Stimulated activated CD8-positive, alpha-beta memory T cell treated with anti-CD3 and anti-CD28 coated beads, Interleukin-7, amount 100 ng/mL, for 1 hour (primary cell): ENCODE measurements at places on chromosomes 11 and 22.

DNA sequence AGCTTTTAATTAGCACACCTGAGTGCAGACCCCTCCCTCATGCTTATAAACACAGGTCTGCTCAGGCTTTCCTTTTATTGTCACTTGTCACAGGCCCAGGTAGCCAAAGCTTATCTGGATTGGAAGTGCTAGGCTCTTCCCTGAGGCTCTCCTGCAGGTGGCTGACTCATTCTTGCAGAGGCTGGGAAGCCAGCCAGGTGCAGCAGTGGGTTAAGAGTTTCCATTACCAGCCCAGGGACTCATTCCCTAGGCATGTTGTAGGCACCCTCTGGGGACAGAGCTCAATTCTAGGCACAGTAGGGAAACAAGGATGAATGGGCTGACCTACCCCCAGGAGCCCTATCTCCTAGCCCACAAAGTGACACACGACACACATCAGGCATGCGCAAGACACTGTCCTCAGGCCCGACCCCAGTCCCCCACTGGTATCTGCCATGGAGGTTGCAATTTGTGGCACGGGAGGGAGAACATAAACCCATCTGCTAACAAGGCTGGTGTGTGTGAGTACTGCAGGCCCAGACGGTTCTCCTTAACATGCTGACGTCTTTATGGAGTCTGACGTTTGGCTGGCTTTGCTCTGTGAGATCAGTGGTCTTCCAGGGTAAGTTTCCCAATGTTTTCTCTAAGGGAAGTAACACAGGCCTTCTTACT, 94.2 kb downstream of the ABTB2 start:
- no peak for DNase-seq

GRCh38 chr11:15750535-15751308, 605.6 kb downstream of the SOX6 start:
- no peak for DNase-seq

- no peak for DNase-seq
Measured at GRCh38 chr11:130578738-130579368, 130.4 kb downstream of the ADAMTS15 start.

GRCh38 chr11:120024046-120024445, 113.9 kb downstream of the TRIM29 start:
- DNase-seq = no peak

DNA sequence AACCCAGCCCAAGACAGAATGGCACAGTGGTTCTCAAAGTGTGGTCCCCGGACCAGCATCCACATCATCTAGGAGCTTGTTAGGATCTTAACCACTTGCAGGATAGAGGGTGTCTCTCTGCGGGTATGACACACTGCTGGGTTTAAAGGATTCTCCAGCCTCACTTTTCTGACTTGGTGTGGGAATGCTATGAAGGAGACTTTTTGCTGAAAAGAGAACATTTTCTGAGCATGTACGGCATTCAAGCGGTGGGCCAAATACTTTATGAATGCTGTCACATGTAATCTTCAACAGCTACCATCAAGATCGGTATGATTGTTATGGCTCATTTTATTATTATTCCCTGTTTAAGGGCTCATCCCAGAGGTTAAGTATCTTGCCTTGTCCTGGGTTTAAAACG, 1.8 kb upstream of the CD82 start:
- no peak for DNase-seq

DNA sequence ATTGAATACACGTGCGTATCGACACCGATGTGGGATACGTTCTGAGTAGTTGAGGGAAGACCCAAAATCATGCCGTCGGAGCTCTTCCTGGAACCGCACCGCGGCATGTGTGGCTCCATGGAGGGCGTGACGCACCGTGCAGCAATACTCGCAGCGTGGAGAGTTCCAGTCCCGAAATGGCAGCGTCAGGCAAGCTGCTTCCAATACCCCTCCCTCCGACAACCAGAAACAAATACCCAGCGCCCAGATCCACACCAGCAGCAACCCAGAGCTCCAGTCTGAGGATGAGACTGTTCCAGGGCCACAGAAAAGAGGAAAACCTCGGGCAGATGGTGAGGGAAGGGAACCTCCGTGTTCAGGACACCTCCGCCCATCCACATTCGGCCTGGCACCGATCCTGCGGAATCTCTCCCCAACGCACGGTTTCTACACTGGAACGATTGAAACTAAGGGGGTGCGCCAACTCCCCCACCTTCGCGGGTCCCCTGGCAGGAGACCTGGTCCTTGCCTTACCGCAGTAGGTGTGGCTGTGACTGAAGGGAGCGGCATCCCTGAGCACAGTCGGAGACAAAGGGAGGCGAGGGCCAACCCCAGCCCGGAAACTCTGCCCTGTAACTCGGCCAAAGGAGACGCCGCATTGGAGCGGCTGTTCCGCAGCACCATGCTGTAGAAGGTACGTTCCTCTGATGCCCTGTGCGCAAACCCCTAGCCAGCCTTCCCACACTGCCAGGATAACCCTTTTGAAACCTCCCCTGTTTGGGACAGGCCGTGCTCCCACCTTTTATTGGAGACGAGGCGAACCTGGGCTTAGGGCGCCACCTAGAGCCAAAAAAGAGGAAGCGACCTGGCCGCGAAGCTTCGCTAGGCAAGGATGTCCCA, 28.2 kb downstream of the DBX1 start:
- no peak for DNase-seq

DNA sequence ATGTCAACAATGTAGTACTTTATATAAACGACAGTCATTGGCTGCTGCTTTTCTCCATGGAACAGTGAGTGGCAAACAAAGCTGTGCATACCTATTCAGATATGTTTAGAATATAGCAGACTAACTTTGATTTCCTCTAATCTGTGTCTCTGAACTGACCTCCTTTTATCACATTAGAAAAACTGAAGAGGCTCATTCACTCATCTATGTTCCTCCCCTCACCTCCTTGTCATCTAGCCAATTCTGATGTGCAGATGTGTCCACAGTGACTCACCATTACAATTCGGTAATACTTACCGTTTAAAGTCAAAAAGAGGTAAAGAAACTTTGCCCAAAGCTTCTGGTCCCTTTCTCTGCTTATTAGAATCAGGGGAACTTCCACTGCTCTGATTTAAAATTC, 51.5 kb upstream of the RPS13 start:
- DNase-seq = no peak

DNA sequence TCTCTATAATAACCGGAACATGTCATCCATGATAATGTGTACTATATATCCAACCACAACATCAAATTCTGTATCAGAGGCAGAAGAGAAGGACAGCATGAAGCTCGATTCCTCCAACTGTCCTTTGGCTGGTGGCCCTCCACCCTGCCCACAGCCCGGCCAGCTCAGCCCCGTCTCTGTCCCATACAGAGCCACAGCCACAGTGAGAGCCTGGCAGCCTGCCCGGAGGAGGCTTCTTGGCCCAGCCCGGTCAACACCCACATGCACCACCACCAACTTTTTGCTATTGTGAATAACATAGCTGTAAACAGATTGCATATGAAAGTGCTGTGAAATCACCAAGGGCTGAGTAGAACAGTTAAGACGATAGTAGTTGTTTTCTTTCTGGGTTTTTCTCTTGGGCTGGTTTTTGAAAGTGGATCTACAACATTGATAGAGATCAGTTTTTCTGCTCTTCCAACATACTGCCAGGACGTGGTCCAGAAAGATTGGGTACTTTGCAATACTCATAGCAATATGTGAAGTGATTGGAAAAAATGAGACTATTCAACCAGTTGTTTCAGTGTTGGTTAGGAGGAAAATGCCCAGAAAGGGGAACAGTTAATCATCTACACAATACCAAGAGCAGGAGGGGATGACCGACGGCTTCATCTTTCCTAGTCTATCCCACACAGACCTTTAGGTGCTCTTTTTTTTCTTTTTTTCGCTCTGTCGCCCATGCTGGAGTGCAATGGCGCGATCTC, 6.9 kb upstream of the TUBA8 start:
- DNase-seq = no peak

DNA sequence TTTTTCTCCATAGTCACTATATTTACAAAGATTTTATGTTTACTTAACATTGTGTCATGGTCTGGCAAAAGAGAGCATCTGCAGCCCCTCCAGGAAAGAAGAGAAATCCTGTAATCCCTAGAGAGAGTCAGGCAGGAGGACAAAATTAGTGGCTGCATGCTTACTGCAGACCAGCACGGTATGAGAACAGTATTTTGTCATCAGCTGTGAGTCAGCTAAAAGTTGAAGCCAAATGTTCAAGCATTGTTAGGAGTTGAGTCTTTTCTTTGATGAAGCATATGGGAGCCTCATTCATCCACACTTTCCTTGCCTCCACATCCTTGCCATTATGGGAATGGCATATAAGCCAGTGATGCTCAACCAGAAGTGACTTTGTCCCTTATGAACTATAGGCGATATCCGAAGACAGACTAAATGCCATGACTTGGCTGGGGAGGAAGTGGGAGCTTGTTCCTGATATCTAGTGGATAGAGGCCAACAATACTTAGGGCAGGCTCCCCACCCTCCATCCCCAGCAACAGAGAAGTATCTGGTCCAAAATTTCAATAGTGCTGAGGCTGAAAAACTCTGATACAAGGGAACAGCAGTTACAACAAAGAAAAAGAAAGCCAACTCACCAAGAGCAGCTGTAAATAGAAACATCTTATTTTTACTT, 112.0 kb upstream of the OR5AK2 start:
- no peak for DNase-seq
